ENCODE measurements at places on chromosomes 11 and 22.

GRCh38 chr11:2419638-2420501, 19.3 kb downstream of the TSSC4 start:
- no peak for DNase-seq

GRCh38 chr11:62542750-62543567, 3.6 kb downstream of the AHNAK start:
- DNase-seq = peak; percentile 96

DNA sequence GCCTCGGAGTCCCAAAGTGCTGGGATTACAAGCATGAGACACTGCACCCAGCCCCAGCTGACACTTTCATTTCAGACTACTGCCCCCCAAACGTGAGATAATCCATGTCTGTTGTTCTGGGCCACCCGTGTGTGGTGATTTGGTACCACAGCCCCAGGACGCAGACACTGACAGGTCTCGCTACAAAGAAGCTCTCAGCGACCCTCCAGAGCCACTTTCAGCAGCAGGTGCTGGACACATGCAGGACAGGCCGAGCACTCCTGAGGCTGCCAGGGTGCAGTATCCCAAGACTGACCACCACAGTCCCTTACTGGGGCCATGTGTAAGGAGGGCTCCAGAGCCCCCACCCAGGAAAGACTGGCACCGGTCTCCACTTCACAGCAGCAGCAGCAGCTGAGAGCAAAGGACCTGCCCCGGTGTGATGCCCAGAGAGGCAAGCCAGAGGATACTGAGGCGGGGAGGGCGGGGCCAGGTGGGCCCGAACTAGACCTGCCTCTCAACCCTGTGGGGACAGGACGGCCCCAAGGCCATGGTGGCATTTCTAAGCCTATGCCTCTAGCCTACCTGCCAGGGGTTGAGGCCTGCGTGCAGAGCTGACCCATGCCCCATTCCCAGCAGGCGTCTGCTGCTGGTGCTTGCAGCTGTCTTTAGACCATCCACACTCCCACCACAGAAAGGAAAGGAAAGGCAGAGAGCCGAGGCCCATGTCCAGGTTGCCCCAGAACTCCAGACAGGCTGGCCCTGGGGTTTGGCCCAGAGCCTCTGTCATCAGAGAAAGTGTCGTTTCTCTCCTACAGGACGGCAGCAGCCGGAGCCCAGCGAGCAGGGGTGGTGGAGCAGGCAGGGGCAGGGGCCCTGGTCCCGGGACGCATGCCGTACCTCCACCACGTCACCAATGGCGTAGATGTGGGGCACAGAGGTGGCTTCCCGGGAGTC, 28.0 kb upstream of the GNB1L start:
- DNase-seq = peak; percentile 43

- DNase-seq = no peak
These were observed 163.4 kb downstream of the INSC start for GRCh38 chr11:15278128-15278527.

GRCh38 chr22:25334162-25334490, 114.7 kb downstream of the CRYBB2 start:
- DNase-seq = no peak

DNA sequence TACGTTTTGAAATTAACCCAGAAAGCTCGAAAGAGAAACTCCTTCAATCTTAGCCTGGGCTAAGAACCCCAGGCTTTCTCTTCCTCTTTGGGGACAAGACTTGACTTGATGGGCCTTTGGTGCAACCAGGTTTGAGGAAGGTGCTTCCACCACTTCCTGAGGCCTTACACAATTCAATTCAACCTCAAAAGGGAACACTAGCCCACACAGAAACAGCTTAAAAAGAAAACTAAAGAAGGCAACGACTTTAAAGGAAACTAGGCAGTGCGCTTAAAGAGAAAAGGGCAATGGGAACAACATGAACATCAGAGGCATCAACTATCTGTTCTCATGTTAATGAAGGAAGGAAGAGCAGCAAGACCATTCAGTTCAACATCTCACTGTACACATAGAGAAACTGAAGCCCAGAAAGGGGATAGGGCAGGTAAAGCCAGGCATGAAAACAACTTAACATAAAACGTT, 24.8 kb downstream of the PAK1 start:
- no peak for DNase-seq

All from H1 (cell line).